ENCODE measurements at places on chromosomes 1 and 21.
A peak's percentile ranks its signal among the peaks of the same experiment; 100 is the strongest.

DNA sequence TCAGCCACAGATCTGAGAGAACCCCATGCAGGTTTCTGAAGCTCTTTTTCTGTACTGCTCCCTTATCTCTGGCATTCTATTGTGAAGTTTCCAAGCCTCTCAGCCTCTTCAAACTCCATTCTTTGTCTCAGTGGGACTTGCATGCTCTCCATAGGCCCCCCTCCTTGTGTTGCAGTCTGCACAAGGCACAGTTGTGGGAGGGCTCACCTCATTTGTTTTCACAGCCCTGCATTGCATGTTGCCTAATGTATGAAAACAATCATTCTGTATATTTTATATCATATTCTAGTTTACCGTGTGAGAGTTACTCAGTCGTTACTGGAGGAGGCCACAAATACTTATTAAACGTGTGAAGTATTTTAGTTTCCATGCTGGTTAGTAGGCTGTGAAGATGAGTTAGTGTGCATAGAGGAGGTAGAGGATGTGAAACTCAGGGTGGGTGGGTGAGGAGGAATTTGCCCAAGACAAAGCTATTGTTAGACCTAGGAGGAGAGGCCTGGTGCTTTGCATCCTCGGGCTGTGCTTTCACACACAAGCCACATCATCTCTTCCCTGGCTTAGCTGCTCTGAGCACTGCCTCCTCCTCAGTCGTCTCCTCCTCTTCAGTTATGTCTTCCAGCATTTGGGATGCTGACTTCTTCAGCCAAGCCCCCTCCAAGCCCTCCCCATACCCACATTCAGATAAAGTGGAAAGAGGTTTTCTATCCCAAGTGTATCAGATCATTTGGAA, 7.8 kb upstream of the CHI3L2 start:
- DNase-seq, result no peak

- DNase-seq, result no peak
Measured at GRCh38 chr21:34705011-34705410, 36.2 kb downstream of the CLIC6 start.

DNA sequence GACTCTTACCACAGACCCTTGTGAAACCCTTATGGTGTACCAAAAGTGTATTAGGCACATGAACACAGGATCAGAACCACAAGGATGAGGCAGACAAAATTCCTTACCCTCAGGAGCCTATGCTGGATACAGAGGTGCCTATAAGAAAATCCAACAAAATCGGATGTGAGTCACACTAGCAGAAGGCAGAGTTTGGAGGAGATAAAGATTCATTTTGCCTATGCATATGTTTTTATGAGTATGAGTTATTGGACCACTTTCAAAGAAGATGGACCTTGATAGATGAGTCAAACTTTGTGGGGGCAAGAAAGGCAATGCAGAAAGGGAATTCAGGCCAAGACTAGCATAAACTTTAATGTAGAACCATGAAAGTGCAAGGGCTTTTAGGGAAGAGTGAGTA, 17.0 kb downstream of the CAMK1G start:
- DNase-seq, result no peak

DNA sequence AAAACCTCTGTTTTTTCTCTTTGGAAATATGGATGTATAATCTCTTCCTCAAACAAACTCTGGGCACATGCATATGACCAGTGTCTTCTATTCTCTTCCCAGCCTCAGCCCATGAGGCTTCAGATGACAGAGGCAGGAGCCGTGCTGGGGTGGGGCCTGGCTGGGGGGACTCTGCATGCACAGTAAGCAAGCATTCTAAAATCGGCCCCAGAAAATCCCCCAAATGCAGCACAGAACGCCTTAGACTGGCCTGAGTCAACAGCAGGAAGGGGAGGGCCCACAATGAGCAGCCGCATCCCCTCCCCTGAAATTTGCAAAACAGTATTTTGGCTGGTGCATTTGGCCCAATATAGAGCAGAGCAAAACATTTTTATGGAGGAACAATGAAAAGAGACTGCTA, 47.8 kb downstream of the ITPKB start:
- peak; percentile 71 for DNase-seq

DNA sequence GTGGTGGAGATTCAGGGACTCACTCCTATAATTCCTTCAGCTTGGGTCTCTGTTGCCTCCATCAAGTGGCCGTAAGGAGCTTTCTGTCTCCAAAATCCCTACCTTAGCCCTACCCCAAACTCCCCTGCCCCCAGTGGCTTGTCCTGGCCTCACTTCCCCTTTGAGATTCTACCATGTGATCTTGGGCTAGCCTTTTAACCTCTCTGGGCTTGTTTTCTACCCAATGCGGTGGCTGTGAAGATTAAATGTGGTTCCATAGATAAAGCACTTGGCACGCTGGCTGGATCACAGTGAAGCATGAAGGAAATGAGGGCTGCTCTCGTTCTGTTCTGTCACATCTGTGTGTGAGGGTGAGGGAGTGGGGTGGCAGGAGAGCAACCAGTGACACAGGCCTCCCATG, 43.6 kb downstream of the FAAH start:
- DNase-seq, result no peak

DNA sequence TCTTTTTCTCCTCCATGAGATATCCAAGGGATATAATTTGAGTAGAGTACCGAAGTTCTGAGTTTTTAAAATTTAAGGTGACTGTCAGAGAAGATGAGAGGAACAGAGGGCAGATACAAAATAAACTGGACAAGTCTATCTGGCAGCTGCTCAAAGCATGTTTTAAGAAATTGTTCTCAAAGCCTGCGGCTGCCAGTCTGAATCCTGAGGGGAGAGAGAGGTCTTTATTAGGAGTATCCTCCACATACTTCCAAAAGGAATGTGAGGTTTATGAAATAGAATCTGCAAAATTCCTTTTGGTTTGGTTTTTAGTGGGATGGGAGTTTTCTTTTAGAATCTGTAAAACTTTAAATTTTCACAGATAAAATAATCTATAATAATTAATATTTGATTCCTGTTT, 41.3 kb downstream of the TTC13 start:
- no peak for DNase-seq

- DNase-seq, result no peak
Measured at GRCh38 chr1:246416261-246416660, 90.8 kb downstream of the SMYD3 start.

DNA sequence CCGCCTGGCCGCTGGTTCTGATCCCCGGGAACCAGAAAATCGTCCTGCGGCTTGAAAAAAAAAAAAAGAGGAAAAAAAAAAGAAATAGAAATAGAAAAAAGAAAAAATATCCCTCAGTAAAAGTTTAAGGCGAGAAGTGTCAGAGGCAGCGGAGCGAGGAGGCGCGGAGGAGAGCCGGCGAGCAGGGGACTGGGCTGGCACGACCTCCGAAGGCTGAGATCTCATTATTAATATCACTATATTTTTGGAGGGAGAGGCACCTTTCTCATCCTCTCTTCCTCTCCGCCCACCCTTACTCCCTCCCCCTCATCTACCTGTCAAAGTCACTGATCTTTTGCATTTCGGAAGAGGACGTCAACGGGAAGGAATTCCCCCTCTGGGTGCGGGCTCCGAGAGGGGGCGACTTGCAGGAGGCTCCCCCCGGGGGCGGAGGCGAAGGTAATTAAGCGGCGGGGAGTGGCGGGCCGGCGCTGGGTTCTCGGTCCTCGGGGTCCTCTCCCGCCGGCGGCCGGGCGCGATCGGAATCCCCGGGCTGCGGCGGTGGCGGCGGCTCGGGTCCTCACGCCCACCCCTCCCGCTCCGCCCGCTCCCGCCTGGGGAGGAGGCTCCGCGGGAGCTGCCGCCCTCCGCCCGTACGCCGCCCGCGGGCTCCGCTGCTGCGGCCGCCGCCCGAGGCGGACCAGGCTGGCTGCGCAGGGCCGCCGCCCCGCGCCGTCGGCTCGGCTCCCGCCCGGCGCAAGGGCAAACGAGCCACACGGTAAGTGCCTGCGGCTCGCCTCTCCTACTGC, at the start of gene NTNG1:
NTNG1 (plus strand) TSS at position 337 of the 788 bp plus-strand sequence.
- DNase-seq, result no peak

DNA sequence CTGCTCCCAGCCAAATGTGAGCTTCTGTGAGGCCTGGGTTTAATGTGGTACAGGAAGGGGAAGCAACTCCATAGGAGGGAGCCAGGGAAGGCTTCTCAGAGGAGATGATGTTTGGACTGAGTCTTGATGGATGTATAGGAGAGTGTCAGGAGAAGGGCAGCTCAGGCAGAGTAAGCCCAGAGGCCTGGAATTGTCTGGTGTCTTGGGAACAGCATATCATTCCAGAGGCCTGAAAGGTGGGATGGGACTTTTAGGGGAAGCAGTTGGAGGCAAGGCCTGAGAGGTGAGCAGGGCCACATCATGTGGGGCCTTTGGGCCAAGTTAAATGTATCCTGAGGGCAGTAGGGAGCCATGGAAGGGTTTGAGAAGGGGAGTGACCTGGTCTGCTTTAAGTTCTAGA, 148.6 kb upstream of the WNT4 start:
- no peak for DNase-seq

DNA sequence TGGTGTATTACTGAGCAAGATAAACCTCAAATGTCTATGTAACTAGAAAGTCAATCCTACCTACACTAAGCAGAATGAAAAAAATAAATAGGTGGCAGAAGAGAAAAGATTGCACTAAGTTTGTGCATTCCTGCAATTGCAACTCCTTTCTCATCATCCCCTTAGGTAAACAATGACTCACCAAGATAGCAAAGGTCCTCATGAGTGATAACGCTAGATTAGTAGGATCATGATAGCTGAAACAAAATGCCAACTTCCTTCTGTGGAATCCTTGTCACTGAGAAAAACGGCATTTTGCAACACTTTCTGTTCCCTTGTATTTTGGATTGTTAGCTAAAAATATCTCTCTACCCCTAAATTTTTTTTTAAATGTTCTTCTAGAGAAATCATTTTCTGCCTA, 20.0 kb upstream of the FCER1A start:
- no peak for DNase-seq

- DNase-seq, result no peak
Measured at GRCh38 chr1:232382671-232383070, 247.3 kb downstream of the SIPA1L2 start.

GRCh38 chr1:115063228-115063901, 25.9 kb downstream of the TSPAN2 start:
- peak; percentile 76 for DNase-seq

GRCh38 chr1:235088907-235089306, 39.7 kb downstream of the TOMM20 start:
- DNase-seq, result no peak

- no peak for DNase-seq
Measured at GRCh38 chr1:14959059-14959694, 194.4 kb upstream of the TMEM51 start.

DNA sequence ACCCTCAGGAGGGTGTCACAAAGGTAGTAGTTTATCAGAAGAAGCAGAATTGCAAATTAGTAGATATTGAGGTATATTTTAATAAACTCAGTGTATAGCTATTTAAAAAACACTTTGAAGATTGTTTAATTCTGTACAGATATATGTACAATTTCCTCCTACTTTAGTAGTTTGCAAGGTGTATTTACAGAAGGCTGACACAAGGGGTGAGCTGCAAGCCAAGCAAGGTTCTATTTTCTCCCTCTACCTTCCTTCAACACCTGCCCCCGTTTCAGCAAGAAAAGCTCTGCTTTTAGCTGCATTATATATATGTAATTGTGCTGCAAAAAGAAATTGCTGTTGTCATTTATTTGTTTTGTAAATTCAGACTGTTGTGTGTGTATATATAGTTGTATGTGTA, 674.2 kb upstream of the PKN2 start:
- DNase-seq, result no peak

DNA sequence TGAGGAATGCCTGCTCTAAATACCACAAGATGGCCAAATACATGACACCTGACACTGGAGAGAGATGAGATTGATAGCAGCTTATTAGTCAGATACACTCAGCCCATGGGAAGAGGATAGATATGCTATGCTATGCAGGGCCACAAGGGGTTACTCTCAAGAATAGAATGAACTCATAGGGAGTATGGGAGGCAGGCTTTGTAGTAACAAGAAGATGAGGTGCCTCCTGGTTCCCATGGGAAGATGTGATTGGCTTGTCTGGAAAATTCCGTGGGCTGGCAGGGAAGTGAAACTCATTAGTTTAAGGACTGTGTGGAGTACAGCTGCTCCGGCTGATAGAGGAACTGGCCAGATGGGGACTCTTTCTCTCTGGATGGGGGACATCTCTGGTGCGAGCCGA, 16.5 kb downstream of the CCDC30 start:
- no peak for DNase-seq

DNA sequence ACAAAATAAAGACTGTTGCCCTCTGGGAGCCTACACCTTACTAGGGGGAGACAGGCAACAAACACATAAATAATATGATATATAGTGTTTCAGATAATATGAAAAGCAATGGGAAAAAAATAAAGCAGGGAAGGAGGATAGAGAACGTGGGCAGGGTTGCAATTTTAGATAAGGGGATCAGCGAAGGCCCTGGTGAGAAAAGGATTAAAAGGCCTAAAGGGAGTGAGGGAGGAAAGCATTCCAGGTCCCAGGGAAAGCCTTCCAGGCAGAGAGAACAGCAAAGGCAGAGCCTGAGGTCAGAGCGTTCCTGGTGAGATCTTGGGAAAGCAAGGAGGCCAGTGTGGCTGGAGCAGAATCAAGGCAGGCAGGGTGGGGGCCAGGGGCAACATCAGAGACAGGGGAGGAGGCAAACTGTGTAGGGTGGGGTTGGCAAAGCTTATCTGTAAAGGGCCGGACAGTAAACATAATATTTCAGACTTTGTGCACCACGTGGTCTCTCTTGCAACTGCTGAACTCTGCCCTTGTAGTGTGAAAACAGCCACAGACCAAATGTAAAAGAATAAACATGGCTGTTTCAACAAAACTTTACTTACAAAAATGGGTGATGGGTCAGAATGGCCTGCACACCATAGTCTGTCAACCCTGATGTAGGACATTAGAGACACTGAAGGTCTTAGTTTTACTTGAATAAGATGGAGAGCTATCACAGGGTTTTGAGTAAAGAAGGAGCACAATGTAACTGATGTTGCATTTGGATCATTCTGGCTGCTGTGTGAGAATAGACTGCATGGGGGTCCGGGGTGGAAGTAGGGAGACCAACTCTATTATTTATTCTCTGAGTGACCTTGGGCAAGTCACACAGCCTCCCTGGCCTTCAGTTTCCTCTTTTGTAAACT, 13.3 kb upstream of the CPT2 start:
- no peak for DNase-seq

GRCh38 chr21:15430577-15430976, 299.2 kb upstream of the USP25 start:
- DNase-seq, result no peak

GRCh38 chr1:113283914-113284313, 106.4 kb upstream of the MAGI3 start:
- DNase-seq, result no peak

DNA sequence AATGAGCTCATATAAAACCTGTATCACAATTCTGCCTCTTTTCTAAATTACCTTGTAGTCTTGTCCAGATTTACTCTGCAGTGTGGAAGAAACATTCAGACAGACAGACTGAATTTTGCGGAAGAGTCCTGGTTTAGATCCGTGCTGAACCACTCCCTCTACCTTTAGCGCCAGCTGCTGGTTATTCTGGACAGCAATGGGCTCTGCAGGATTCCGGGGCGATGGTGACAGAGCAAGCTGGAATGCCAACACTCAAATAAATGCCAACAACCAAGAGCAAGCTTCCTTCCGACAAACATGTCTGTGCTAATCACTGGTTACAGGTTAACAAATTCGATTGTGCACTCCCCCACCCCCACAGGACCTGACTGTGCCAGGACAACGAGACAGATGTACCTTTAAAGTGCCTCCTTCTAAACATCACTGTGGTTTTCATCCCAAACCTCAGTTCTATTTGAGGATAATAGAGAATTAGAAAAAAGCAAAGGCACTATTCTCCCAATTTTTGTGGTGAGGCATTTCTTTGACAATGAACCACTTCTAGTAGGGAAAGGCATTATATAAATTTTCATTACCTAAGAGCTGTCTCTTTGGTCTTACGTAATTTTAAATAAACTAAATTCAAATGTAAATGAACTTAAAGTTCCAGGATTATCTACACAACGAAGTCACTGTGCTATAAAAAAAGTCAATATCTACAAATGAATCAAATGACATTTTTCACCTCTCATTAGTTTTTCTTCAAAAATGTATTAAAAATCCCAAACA, 90.4 kb downstream of the INTS7 start:
- no peak for DNase-seq

Data from CD4-positive, alpha-beta T cell treated with Interleukin-12 subunit alpha and Interleukin-12 subunit beta, for 1 hour (primary cell).